Immature natural killer cell (primary cell): ENCODE measurements at places on chromosomes 16 and 17.

DNA sequence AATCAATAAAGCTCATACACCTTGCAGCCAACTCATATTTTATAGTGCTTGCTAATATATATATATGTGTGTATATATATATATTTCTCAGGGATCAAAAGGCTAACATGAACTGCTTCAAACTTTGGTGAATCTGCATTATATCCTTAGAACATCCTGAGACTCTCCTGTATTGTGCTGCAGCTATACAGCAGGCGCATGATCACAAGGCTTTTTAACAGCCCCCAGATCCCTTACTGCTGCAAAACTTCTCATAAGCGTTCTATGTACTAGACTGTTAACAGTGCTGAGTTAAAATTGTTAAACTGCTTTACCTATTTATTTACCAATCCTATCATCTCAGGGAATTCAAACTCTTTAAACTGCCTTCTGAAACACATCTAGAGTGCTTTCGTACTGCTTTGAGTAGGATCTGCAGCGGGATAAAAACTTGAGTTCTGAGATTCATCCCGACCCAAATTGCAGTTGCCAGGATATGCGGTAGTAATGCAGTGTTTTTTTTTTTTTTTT is 1.3 kb downstream of the GPATCH8 start:
- DNase-seq, result no peak

- DNase-seq, result no peak
Observed at GRCh38 chr16:82252582-82252981, 82.6 kb upstream of the MPHOSPH6 start.

GRCh38 chr16:87603684-87604633 is 1.7 kb downstream of the JPH3 start:
- no peak for DNase-seq

DNA sequence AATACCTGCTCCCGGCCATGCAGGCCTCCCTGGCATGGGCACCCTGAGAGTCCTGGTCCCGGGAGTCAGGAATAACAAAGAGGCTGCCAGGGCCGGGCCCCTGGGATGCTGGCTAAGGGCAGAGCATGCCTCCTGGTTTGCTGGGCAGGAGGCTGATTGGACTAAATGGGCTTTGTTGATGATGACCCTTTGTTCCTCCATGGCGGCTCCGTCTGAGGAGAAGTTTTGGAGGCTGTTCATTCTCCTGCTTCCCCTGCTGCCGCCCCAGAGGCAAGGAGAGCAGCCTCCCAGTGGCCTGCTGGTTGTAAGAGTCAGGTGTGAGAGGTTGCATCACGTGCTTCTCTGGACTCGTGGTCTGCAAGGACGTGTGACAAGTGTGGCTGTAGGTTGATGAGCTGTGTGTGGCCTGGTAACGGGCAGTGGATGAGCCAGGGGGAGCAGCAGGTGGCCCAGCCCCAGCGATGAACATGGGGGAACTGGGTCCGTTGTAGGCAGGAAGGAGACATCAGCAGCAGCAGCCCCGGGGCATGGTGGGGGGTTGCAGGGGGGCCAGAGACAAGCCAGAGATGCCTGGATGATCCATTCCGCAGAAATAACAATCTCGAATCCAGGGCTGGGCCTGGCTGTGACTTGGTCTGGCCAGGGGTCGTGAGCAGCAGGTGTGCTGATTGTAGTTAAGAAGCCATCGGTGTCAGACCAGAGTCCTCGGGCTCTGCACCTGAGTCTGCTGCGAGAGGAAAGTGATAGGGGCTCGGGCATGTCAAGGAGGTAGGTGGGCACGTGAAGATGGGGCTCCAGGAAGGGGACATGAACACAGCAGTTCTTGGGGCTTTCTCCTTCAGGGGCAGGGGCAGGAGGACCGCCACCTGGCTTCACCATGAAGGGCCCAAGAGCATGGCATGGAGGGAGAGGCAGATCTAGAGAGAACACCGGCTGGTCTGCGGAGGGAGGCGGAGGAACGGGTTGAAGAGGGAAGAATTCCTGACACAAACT is 101.4 kb downstream of the TNFRSF13B start:
- DNase-seq, result no peak

GRCh38 chr17:51029568-51030463 is 90.9 kb downstream of the SPAG9 start:
- DNase-seq, result peak; percentile 66

GRCh38 chr16:87963400-87963799 is 12.2 kb downstream of the BANP start:
- peak; percentile 81 for DNase-seq

DNA sequence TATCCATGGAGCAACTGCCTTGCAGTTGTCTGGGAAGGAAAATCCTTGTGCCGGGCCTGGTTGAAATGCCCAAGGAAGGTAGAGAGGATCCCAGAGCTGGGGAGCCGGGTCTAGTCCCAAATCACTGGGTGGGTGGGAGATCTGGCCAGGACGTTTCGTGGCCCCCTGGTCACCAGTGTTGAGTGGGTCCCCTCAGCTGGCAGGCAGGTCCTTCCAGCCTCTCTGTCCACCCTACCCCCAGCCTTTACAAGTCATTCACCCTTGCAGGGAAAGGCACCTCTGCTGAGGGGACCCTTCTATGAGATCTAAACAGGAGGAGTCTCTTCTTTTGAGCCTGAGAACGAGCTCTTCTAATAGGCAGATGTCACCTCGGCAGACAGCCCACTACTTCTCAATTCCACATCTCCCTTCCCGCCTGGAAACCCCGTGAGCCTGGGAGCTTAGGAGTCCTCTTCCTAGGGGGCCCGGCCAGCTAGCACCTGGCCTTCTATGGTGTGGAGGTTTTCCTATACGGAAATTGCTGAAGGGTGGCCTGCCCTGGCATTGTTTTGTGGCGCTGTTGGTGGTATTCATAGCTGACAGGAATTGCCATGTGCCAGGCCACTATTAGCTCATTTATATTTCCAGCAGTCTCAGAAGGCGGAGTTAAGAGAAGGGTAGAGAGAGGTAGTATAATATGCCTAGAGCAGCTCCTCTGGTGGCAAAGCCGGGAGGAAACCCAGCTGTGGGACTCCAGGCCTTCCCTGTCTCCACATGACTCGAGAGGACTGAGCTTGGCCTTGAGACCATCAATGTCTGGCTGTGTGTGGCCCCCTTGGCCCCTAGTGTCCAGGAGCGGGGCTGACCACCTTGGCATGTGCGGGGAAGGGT is 13.3 kb downstream of the MPRIP start:
- no peak for DNase-seq

- no peak for DNase-seq
Observed at GRCh38 chr17:8918807-8919465, 46.6 kb downstream of the PIK3R5 start.

GRCh38 chr16:17460890-17461289 is 9.9 kb downstream of the XYLT1 start:
- DNase-seq, result no peak

DNA sequence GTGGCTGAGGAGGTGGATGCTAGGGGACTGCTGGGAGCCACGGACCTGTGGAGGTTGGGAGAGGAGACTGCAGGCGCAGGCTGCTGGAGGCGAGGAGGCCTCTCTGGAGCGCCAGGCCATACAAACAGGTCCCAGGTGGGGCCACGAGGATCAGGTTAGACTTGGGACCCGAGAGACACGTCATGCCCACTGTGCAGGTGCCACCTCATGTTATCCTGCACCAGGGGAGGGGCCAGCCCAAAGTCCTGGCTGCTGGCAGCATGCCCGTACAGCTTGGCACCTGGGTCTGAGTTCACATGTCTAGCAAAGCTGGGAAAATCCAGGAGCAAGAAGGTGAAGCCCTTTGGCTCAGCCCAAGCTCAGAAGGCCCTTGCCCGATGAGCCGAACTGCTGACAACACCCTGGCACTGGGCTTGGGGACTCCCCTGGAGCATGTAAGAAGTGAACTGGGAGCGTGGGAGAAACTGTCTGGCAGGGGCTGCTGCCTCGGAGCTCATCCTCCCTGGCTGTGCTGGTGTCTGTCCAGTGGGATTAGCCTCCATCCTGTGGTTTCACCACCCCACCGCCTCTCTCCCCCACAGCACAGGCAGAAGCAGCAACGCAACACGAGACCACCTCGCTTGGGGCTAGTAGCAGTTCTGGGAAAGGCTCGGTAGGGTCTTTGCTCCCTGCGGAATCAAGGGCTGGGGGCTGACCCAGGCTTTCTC is 5.3 kb downstream of the ARHGDIA start:
- DNase-seq, result no peak

- no peak for DNase-seq
Observed at GRCh38 chr16:73199214-73199613, 151.3 kb upstream of the ZFHX3 start.

GRCh38 chr16:21653571-21653970 is 1.2 kb upstream of the IGSF6 start:
- no peak for DNase-seq

DNA sequence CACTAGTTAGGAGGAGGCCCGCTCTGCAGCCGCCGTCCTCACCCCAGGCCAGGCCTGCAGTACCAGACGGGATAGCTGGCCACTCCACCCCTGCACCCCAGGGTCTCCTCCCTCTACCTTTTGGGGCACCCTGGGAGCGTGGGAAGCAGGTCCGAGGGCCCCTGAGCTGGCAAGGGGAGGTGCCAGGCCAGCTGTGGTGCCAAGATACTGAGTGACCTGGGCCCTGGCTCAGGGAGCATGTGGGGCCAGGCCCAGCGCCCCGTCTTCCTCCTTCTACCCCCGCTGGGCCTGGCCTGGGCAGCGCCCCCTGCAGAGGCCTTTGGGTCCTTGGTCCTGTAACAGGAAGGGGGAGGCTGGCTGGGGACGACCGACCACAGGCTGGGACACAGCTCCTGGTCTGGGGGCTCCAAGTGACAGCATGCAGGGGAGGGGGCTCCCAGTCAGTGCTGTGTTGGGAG is 13.0 kb downstream of the PAM16 start:
- no peak for DNase-seq

GRCh38 chr17:49703557-49704277 is 4.0 kb downstream of the SLC35B1 start:
- DNase-seq, result no peak
